ENCODE measurements at places on chromosomes 5 and 9.

GRCh38 chr9:34741628-34742027 lies 31.7 kb upstream of the CCL21 start:
- no peak for DNase-seq

DNA sequence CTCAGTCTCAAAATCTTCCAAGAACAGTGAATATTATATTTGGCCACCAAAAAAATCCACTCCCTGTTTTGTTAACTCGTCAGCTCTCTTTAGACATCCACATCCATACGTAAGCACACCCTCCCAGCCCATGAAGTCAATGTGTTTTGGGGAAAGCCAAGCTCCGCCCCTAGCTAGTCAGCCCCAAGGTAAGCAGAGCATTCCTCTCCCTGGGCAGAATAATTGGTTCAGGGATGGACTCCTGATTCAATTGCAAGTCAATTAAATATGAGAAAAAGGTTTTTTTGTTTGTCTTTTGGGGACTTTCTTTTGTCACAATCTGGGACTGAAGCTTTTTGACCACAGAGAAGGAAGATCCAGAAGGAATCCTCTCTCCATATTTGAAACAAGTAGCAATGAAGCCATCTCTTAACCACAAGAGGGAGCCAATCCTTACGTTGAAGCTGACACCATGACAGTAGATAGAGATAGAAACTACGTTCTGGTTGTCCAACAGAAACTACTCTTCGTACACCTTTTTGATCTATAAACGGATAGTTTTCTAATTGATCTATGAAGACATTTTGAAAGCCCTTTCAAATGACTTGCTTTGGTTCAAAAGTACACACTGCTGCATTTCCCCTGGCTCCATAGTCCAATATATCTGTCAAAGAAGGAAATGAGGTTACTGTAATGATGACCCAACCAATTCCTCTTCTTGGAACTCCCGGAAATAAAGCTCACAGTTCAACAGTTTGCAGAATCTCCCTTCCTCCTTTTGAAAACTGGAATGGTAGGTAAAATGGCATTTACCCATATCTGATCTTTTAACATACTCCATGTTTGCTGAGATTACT lies 166.4 kb downstream of the TLE1 start:
- peak; percentile 63 for DNase-seq

DNA sequence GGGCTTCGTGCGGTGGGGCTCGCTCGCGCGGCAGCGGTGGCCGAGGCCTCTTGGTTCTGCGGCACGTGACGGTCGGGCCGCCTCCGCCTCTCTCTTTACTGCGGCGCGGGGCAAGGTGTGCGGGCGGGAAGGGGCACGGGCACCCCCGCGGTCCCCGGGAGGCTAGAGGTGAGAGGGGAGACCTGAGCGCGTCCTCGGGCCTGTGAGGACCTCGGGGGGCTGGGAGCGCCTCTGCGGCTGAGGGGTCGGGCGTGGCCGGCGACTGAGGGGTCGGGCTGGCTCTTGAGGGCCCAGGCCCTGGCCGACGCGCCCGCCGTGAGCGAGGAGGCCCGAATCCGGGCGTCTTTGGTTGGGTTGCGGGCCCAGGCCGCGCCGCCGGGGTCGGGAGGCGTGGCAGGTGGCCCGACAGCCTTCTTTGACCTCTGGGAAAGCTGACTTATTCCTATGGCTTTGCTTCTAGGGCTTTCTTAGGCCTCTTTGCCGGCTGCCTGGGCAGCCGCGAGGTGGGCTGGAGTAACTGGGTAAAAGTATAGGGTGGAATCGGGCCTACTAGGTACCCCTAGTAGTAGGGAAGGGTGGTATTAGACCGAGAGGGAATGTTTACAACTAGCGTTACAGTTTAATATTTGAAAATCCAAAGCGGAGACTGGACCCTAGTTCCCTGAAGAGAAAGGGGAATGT lies at the start of gene CANX:
TSS of gene CANX (plus strand) at position 33 of the 681 bp plus-strand sequence. CDS start 6,715 bp downstream, outside the sequence.
- DNase-seq = no peak

- DNase-seq = no peak
Measured at GRCh38 chr9:121557581-121558447, 58.2 kb upstream of the GGTA1 start.

DNA sequence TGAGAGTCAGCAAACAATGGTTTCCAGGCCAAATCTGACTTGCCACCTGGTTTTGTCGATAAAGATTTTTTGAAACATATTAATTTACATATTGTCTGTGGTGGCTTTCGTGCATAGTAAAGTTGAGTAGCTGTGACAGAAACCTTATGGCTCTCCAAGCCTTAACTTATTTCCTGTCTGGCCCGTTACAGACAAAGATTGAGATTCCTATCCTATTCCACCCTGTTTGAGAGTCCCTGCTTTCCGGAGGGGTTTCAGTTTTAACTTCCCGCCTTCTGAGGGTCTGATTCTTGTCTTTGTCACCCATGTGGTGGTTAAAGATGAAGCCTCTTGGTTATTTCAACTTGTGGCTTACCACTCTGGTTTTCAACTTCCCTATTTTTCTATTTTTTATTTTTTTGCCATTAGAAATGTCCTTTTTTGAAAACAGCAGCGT lies 11.4 kb downstream of the OTULIN start:
- no peak for DNase-seq

GRCh38 chr5:56282216-56282615 lies 49.1 kb upstream of the ANKRD55 start:
- DNase-seq = no peak

DNA sequence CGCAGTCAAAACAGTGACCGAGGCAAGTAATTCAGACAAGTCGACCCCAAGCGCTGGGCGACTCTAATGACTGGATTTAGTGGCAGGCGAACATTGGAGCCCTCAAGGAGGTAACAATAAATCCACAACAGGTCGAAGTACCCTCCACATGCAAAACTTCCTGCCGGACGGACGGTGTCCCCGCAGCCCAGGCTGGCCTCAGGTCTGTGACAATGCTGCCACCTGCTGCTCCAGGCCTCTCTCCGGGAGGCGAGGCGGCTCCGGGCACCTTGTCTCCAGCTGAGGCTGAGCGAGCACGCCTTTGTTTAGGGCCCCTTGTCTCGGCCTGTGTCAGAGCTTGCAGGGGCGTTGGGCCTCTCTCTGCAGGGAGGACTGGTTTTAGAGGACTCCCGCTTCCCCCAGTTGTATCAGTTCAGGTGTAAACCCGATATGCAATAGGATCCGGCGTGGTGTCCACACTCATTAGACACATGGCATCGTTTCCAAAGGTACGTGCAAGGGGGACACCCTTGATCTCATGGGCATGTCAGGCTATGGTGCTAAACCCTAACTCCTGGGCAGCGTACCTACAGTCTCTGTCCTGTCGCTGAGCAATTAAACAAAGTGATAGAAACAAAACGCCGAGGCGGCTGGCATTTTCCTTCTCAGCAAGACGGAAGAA lies 628.0 kb upstream of the ADAMTS16 start:
- DNase-seq = peak; percentile 19

DNA sequence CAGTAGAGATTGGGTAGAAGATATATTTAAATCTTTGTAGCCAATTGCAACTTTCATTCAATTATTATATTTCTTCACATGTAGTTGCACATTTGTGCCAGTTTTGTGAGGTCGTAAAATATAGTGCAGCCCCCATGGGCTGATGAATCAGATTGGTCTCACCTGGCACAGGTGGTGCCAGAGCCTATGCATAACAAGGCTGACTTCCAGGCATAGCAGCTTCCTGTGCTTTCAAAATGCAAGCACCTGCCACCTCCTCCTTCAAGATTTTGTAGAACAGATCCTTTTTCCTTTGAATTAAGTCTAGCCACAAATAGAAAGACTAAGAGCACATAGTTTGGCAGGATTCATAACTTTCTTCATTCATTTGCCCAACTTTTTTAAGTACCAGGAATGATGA lies 87.1 kb downstream of the STARD4 start:
- no peak for DNase-seq

DNA sequence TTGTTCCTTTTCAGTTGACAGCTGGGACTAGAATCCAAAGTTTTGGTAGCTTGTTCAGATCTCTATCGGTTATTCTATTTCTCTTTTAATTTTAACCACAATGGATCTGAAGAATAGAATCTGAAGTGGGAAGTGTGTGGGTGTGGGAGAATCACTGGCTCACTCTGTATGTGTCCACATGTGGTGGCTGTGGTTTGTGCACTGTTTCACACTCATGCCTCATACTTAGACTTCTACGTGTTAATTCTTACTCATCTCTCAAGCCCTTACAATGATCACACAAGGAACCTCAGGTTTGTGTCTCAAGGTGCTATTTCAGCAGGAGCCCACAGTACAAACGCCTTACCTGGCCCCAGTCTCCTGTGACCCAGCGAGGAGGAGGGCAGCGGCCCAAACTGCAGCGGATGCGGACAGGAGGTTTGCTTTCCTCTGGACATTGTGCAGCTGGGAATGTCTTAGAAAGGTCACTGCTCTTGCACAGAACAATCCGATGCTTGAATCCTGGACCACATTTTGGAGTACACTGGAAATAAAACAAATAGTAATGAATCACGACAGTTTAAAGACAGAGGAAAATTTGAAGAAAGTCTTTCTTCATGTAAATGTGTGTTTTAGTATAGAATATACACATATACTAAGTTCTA lies 309.1 kb downstream of the ADAMTS6 start:
- DNase-seq = no peak

DNA sequence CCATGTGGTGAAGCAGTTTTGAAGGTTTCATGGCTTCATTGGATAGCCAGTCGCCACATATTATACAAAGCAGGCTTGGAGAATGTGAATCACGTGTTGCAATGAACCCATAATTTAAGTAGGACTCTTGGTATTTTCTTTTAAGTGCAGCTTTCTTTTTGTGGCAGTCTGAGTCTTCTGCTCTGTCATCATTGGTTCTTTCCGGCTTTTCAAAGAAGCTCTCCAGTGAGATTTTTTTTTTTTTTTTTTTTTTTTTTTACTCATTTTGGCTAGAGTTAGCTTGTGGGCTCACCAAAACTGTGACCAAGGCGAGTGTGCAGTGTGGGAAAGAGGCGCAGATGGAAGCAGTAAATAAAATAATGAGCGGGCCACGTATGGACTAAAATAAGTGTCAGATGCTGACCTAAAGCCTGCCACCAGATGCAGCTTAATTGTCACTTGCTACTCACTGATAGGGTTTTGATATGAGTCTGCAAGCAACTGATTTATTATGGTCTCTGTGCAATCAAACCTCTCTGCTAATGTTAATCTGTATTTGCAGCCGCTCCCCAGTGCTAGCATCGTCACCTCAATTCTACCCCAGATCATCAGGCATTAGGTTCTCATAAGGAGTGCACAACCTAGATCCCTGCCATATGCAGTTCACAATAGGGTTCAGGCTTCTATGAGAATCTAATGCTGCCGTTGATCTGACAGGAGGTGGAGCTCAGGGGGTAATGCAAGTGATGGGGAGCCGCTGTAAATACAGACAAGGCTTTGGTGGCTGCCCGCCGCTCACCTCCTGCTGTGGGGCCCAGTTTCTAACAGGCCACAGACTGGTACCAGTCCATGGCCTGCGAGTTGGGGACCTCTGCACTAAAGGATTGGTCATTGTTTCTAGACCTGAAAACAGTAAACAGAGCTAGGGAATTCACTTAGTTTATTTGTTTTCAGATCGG lies 45.5 kb upstream of the LARP1 start:
- DNase-seq = no peak

GRCh38 chr5:125205601-125206225 lies 459.3 kb upstream of the ZNF608 start:
- DNase-seq = no peak

DNA sequence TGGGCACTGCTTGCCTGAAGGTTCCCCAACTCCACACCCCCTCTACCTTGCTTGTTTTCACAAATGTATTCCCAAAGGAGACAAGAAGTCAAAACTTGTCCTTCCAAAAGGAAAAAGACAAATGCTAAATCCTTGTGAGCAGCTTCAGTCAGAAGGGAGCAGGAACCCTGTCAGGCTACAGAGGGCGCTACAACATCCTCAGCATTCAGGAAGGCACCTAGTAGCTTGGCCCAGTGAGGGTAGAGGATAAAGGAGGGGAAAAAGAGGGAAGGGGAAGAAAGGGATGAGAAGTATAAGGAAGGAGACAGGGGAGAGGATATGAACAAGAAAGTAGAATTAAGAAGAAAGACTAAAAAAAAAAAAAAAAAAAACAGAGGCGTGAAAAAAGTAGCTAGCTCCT lies 97.5 kb downstream of the MLLT3 start:
- DNase-seq = no peak

GRCh38 chr5:146290318-146290717 lies 48.3 kb upstream of the POU4F3 start:
- DNase-seq = no peak

- no peak for DNase-seq
Measured at GRCh38 chr9:101708855-101709254, 29.6 kb downstream of the GRIN3A start.

- DNase-seq = peak; percentile 26
Measured at GRCh38 chr9:109780453-109781033, 545 bp downstream of the PALM2AKAP2 start.

GRCh38 chr5:154179846-154180710 lies 10.5 kb upstream of the GALNT10 start:
- no peak for DNase-seq

- no peak for DNase-seq
Measured at GRCh38 chr9:33114746-33115145, 38.3 kb upstream of the SMU1 start.

DNA sequence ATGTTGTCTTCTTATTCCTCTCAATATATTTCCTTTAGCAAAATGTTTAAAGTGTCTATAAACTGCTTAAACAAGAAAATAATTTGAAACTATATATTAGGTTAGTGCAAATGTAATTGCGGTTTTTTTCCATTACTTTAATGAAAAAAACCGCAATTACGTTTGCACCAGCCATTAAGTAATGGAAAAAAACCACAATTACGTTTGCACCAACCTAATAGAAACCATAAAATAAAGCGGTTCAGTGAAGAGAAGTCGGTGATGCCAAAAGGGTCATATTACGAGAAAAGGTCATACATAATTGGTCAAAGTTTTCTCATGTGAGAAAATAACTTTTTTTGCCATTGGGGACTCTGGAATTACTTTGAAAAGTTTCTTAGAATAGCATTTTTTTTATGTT lies 385.6 kb upstream of the ST8SIA4 start:
- no peak for DNase-seq

DNA sequence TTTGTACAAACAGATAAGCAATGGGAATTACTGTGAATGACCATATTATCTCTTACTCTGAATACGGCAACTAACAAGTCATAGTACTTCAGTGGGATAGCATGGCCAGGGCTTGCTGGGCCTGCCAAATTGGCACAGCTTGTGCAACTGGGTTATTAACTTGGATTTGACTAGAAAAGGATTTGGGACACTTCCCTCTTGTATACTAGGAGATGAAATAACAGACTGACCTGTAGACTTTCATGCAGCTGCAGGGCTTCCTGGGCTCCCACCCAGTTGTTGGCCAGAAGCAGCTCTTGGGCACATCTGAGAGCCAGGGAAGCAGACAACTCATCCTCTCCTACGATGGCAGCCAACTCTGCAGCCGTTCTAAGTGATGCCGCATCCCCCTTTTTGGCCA lies 39.8 kb downstream of the CNOT8 start:
- DNase-seq = no peak
